Breast epithelium (tissue), 4 donors: ENCODE measurements at places on chromosomes 2 and 18. TPM values are rescaled to one million over a fixed set of nuclear protein-coding genes. Genes with fewer than 3 reads are reported as not detected.

Gene INO80D
- 29.9 TPM for total RNA-seq

Gene NTSR2
- 0.32 TPM for total RNA-seq

Gene CYBRD1
- 396 TPM for total RNA-seq

Gene KCNG3
- total RNA-seq, result not detected

Gene PROC
- not detected for total RNA-seq

Gene KCNK3
- total RNA-seq, result 2.3 TPM

Gene ERFE
- 0.98 TPM for total RNA-seq

Gene HOXD12
- not detected for total RNA-seq

Gene ICOS
- total RNA-seq, result 0.33 TPM

Gene TMEM163
- total RNA-seq, result 1.5 TPM

Gene MPP4
- total RNA-seq, result 0.16 TPM

Gene DQX1
- total RNA-seq, result not detected

Gene ANXA4
- total RNA-seq, result 61.6 TPM

Gene CIB4
- total RNA-seq, result not detected

Gene PROKR1
- 0.80 TPM for total RNA-seq

Gene CDH2
- 1.8 TPM for total RNA-seq

Gene REG1A
- total RNA-seq, result not detected

Gene APCDD1
- total RNA-seq, result 38.8 TPM

Gene GRHL1
- total RNA-seq, result 86.3 TPM

Gene HOXD1
- 0.64 TPM for total RNA-seq

Gene SH3BP4
- 44.2 TPM for total RNA-seq

Gene REG3G
- not detected for total RNA-seq

Gene ADD2
- total RNA-seq, result 2.3 TPM

Gene SLC38A11
- 2.2 TPM for total RNA-seq

Gene C2orf80
- total RNA-seq, result not detected

Gene AGXT
- not detected for total RNA-seq

Gene MBD2
- total RNA-seq, result 61.9 TPM

Gene ESPNL
- total RNA-seq, result 1.3 TPM

Gene POTEI
- total RNA-seq, result 1.2 TPM

Gene STK25
- 102 TPM for total RNA-seq

Gene PLGLB1
- total RNA-seq, result 6.0 TPM

Gene RUFY4
- total RNA-seq, result not detected
